Keratinocyte (primary cell): ENCODE measurements at places on chromosomes 6 and 20.

DNA sequence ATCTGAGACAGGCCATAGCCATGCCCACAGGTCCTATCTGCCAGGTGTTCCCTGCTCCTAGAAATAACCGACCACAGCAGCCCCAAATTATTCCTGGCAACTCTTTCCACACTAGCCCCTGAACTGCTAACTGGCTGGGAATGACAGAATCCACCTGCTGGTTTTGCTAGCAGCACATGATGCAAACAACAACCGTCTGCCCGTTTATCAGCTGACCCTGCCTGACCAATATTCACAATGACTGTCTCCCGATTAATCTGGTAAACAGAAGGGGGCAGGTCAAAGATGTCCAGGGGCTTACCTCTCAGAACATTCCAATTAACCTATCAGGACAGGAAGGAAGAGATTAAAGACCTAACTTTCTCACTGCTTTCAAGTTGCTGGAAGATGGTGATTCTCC, 101.5 kb downstream of the NRSN1 start:
- no peak for DNase-seq

DNA sequence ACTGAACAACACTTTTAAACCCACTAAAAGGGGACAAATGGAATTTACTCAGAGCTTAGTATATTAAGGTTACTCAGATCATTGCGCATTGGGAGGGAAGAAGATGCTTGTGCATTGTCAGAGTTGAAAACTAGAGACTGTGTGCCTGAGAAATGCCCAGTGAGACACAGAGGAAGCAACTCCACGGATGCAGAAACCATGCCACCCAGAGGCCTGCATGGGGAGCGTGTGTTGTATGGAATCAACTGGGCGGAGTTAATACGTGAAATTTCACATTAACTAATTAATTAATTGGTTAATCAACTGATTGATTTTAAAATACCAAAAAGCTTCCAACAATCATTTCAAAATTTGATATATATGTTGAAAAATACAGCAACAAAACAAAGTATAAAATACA, 391.6 kb downstream of the PLCB1 start:
- no peak for DNase-seq

DNA sequence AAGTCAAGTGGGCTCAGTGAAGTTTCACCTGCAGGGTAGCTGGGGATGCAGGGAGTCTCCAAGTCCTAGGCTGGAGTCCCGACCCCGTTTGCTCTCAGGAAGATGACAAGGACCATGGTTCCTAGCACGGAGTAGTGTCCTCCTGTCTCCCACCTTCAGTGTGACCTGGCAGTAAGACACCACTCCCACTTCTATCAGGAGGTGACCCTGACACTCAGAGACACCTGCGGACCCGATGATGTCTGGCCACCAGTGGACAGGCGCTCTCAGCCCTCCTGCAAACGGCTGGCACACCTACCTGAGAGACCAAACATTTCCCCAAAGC, 1.1 kb downstream of the SOD2 start:
- DNase-seq = no peak

GRCh38 chr6:153790876-153791473, 248.1 kb upstream of the OPRM1 start:
- DNase-seq = no peak

DNA sequence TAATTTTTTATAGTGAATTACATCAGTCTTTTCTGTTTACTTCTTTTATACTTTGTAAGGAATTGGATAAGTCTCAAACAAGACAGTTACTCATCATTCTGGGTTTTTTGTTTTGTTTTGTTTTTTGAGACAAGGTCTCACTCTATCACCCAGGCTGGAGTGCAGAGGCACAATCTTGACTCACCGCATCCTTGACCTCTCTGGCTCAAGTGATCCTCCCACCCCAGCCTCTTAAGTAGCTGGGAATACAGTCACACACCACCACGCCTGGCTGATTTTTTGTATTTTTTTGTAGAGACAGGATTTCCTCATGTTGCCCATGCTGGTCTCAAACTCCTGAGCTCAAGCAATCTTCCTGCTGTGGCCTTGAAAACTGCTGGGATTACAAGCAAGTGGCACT, 524.3 kb downstream of the EYS start:
- no peak for DNase-seq

DNA sequence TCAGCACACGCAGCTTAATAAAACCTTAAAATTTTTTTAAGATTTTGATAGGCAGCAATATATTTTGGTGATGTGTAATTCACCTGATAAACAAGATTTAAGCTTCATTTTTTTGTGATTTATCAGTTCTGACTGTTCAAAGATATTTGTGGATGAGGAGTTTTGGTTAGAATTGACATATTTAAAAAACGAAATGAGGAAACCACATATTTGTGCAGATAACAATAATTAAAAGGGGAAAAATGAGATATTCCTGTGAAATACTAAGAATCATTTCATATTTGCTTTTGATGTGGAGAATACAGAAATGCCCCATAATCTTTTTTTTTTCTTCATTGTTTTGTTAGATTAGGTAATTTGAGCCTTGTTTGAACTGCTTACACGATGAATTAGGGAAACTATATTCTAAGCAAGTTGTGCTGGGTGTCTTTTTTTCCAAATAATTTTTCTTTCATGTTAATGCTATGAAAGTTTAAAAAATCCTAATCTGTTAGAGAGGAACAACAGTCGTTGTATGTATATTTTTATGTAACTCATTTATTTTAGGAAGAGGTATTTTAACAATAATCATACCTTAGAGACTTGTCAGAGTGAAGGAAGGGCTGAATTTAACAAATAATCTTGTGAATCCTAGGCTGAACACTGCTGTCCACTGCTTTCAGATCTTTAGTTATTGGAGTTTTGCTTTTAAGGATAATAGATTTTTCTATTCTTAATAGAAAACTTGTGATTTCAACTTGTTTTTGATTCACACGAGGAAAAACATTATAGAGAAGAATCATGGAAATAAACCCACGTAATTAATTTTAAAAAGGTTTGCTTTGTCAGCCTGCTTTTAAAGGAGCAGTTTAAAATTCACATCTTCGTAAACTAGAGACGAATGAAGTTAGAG, 4.0 kb downstream of the ARID1B start:
- DNase-seq = no peak

GRCh38 chr6:139981768-139982181, 607.3 kb upstream of the CITED2 start:
- no peak for DNase-seq

- no peak for DNase-seq
These were observed 750 bp upstream of the PAK5 start for GRCh38 chr20:9839626-9840025.

GRCh38 chr6:28134015-28134414, 7.7 kb upstream of the ZKSCAN8 start:
- no peak for DNase-seq
